ENCODE measurements at places on chromosomes 11 and 22. TPM values are rescaled to one million over a fixed set of nuclear protein-coding genes. Genes with fewer than 3 reads are reported as not detected.

Gene ART5
- not detected for total RNA-seq

Gene PLAAT5
- total RNA-seq = not detected

Gene VSIG10L2
- total RNA-seq = not detected

Gene ART1
- total RNA-seq = not detected

Gene CLDN5
- 0.17 TPM for total RNA-seq

Gene NCR3LG1
- total RNA-seq = 5.1 TPM

Gene ELFN2
- total RNA-seq = under 0.01 TPM

Gene PLA2G3
- total RNA-seq = 0.15 TPM

Gene PLEKHB1
- total RNA-seq = 1.0 TPM

Gene PTPN5
- not detected for total RNA-seq

Gene OR5P2
- not detected for total RNA-seq

Gene MRGPRE
- not detected for total RNA-seq

Gene A4GALT
- 35.8 TPM for total RNA-seq

Gene OR56A1
- total RNA-seq = under 0.01 TPM

Gene MCHR1
- 1.5 TPM for total RNA-seq

Gene CLMP
- total RNA-seq = 262 TPM

Gene ISX
- total RNA-seq = not detected

Gene ANO1
- not detected for total RNA-seq

Gene ACAD8
- total RNA-seq = 22.0 TPM

Gene SLC6A5
- total RNA-seq = under 0.01 TPM

Gene CRYBA4
- not detected for total RNA-seq

Data from smooth muscle cell of trachea (primary cell).